Kidney tubule cell (primary cell): ENCODE measurements at places on chromosomes 12 and 14.

DNA sequence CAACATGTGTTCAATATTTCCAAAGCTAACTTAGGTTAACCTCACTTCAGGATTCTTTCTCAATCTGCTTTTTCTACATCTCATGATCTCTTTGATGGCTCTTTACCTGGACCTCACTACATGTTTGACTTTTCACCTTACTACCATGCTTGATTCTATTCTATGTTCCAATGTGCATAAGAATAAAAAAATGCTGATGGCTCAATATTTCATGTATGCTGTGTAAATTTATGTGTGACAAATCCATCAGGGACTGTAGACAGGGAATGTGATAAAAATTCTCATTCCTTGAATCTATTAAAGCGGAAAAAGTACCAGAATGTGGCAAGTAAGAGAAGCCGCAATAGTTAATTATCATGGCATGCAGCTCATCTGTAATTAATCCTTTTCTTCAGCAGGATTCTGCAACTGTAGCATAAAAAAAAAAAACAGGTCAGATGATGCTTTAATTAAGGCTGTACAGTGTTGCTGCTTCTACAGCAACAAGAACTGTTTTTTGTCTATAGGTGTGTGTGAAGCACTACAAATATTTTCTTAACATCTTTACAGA, 276.9 kb upstream of the PRKD1 start:
- no peak for DNase-seq

DNA sequence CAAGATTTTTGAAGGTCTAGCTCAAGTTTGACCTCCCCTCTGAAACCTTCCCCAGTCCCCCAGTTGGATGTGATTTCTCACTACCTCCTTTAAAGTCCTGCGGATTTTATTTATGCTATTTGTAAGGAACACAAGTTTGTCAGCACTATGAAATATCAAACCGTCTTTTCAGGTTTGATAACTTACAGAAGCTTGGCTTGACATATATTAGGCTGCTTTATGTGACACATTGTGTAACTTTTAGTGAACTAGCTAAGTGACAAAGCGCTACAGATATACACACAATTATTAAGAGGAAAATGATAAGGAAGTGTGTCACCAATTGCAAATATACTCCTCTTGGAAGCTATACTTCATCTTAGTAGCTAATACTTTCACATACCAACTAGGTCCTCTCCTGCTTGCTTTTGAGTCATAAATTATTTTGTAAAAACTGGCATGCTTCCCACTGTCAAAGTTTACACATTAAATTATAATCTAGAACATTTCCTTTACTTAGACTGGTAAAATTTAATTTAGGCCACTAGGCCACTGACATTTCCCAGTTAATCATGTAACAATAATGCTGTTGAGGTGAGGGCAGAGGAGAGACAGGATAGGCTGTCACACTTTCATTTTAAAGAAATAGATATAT, 149.5 kb downstream of the TMTC3 start:
- DNase-seq = peak; percentile 46

DNA sequence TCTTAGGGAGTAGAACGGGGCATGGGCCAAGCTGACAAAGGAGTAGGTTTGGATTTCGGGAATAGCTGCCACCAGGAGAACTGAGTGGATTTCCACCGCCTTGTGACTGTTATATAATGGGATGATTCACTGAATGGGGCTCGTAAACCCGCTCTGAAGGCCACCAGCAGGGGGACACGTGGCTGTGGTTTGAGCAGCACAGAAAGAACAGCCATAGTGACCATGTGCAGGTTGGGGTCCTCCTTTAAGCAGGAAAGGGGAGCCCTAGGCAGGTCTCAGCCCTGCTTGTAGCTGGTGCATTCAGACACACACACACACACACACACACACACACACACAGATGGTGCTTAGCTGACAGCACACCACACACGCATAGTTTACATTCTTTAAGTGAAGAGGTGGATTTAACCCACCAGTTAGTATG, 8.6 kb upstream of the ASB2 start:
- peak; percentile 76 for DNase-seq

DNA sequence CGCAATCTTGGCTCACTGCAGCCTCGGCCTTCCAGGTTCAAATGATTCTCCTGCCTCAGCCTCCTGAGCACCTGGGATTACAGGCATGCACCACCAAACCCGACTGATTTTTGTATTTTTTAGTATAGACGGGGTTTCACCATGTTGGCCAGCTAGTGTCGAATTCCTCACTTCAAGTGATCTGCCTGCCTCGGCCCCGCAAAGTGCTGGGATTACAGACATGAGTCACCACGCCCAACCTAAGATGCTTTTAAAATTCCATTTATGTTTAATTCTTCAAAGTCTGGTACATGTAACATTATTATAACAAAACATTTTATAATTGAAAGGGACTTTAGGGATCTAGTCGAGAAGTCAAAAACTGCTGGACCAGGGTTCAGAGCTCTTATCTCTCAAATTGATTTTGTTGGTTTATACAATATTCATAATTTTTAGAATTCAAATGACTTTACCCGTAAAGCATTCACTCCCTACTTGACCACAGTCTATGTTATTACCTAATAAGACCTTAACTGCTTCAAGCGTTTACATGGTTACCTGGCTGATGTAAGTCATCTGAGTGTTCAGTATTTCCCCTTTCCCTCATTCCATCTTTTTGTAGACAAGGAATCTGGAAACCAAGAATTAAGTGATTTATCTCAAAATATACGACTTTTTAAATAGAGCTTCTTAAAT, 28.2 kb downstream of the RAP1B start:
- DNase-seq = no peak

- peak; percentile 37 for DNase-seq
Measured at GRCh38 chr14:86654558-86655184, 1124.7 kb downstream of the FLRT2 start.

DNA sequence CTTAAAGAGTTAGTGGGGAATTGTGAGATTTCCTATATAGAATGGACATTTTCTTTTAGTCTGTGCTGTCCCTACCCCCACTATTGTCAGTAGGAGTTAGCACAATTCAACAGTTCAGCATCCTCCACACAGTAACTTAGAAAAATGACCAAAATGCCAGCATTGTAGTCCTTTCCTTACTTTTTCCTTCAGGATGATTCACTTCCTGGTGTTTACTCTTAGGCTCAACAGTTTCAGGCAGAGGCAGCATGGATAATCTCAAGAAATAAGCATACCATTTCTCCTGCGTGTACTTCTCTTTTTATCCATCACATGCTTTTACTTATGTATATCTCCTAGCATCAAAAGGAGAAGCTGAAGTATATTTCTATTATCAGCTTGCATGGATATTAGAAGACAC, 683.4 kb downstream of the SLC16A7 start:
- DNase-seq = no peak

GRCh38 chr14:49044981-49045380, 541.2 kb downstream of the RPS29 start:
- no peak for DNase-seq
